Activated CD4-positive, alpha-beta T cell treated with anti-CD3 and anti-CD28 coated beads for 36 hours (primary cell): ENCODE measurements at places on chromosomes 11 and 22. TPM values are rescaled to one million over a fixed set of nuclear protein-coding genes. Genes with fewer than 3 reads are reported as not detected.

The FOXRED2 gene
- total RNA-seq: 15.7 TPM

- no peak for DNase-seq
Measured at GRCh38 chr11:127252321-127252720, 251.8 kb upstream of the KIRREL3 start.

The NLRP10 gene
- total RNA-seq: not detected

- DNase-seq: no peak
Measured at GRCh38 chr22:45799291-45799690, 127.7 kb downstream of the ATXN10 start.

DNA sequence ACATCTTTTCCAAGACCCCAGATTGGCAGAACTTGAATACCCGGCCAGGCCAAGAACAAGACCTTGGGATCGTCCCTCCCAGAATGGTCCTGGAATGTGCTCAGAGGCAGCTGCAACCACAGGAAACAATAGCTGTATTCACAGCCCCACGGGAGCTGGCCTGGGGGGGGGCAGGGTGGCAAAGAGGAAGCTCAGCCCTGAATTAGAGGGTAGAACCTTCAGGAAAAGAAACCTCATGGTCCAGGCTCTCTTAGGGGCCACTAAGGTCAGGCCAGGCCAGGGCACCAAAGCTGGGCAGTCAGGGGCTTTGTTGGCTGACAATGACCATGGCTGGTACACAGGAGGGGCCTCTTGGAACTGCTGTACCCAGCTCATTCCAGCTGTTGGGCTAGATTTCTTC lies 17.3 kb downstream of the RPL27A start:
- no peak for DNase-seq

DNA sequence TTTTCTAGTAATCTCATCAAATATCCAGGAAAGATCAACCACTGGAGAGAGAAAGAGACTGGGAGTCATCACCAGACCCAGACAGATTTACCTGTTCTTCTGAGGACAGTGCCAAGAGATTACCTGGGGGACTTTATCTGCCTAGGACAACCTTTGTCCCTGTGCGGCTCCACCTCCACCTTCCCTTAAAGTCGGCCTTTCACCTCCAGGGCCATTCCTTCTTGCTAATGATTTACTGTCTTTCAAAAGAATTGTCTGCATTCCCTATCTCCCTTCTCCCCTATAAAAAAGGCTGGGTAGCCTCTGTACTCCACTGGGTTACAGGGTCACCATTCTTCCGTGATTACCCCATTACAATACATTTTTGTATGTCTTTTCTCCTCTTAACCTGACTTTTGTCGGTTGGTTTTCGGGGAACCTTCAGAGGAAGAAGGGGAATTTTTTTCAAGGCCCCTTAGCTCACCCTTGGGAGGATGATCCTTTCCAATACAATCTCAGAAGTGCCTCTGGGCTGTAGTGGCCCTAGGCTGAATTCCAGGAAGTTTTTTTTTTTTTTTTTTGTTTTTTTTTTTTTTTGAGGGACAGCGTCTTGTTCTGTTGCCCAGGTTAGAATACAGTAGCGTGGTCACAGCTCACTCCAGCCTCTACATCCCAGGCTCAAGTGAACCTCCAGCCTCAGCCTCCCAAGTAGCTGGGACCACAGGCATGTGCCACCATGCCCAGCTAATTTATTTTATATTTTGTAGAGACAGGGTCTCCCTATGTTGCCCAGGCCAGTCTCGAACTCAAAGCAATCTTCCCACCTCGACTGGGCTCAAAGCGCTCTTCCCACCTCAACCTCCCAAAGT lies 1.5 kb upstream of the HMOX1 start:
- DNase-seq: no peak

DNA sequence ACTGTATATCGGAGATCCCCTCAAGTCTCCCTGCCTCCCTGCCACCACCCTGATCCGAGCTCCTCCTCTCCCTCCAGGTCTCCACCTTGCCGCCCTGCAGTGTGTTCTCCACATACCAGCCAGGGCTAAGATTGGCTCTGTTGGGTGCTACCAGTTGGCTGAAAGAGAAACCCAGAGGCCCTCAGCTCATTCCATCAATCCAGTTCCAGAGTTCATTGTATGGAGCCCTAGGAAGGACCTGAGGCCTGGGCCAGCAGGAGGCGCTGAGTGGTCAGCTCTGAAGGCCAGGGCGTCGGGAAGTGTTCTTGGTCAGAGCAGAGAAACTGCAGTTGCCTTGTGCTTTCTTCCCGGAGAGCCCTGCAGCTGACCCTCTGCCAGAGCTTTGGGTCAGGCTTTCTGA lies 2.2 kb upstream of the TOP3B start:
- DNase-seq: no peak

DNA sequence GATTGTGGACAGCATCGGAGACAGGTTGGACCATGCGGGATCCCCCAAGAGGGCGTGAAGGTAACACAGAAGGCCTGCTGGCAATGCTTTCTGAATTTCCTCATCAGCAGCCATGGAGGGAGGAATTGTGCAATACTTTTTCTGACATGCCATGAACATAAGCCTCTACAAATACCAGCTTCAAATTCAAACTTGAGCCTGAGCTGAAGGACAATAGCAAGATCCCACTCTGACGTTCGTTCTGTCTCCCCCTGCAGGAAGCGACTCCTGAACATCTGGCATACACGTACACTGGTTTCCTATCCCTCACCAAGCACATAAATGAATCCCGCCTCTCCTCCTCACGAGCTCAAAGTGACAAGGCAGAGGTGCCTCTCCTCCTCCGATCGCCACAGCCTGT lies 312.2 kb downstream of the BRD1 start:
- no peak for DNase-seq

GRCh38 chr22:29457730-29458129 lies 19.3 kb downstream of the RFPL1 start:
- peak; percentile 47 for DNase-seq

The PATE1 gene
- not detected for total RNA-seq

- DNase-seq: peak; percentile 49
Measured at GRCh38 chr11:1876361-1877063, 15.2 kb downstream of the PRR33 start.
